Stimulated activated naive CD4-positive, alpha-beta T cell (primary cell): ENCODE measurements at places on chromosomes 4 and X.

- DNase-seq, result no peak
Observed at GRCh38 chr4:171348090-171348489, 465.1 kb upstream of the GALNTL6 start.

DNA sequence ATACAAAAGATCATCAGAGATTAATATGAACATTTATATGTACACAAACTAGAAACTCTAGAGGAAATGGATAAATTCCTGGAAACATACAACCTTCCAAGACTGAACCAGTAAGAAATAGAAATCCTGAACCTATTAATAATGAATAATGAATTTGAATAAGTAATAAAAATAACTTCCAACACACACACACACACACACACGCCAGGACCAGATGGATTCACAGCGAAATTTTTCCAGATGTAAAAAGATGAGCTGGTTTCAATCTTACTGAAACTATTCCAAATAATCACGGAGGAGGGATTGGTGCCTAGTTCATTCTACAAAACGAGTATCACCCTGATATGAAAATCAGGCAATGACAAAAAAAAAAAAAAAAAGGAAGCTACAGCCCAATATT is 1095.0 kb downstream of the FAT4 start:
- DNase-seq, result no peak

DNA sequence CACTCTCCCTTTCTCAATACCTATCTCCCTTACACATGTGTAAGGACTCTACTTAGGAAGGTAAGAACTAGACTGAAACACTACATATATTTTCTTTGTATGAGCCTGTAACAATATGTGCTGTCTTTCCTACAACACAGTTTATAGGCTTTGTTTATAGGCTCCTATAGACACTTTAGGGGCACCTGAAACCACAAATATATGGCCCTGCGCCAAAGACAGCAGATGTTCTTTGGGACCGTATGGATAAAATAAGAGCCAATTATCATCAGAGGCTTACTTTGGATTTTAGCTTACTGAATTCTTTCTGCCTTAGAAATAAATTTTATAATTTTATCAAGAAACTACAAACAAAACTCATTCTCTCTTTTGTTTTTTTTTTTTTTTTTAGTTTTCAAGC is 16.6 kb upstream of the CXCL3 start:
- no peak for DNase-seq

DNA sequence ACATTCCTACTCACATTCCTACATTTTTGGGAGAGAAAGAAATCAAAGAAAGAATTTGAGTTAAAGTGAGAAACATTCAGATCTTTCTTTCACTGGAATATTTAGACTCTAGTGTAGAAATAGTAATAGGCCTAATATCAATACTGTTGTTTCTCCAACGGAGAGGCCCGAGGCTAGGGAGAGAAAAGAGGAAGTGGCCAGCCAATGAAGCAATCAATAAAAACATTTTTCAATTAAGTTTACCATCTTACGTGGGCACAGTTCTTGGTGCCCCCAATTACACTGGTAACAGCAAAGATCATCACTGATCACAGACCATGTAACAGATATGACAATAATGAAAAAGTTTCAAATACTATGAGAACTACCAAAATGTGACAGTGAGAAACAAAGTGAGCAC is 281.4 kb downstream of the GPM6A start:
- DNase-seq, result no peak

DNA sequence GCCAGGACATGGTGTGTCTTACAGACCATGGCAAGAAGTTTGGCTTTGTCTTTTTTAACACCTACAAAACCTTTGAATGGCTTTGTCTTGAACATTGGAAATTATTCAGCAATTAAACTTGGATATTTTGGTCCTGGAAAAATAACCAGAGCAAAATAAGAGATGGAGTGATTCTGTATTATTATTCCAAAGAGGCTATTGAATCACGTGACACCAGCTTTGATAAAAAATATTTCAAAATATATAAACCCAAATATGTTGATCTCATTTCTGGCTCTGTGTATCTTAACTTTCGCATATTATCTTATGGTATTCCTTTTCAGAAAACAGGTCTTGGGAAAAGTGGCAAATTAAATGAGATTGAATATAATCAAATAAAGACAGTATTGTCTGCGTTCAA is 32.6 kb upstream of the GIMD1 start:
- no peak for DNase-seq

DNA sequence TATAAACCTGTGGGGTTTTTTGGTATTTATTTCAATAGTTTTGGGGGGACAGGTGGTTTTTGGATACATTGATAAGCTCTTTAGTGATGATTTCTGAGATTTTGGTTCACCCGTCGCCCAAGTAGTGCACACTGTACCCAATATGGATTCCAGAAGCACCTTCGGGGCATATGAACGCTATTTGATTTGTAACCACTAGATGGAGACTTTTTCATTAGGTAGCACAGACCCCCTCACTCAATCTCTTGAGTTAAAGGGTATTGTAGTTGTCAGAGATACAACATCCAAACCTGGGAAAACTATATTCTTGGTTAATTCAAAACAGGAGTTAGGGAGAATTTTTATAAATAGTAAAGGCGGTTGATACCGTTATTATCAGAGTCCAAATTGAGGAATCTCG is 79.8 kb downstream of the SPANXN3 start:
- no peak for DNase-seq

GRCh38 chr4:15894921-15895916 is 43.3 kb downstream of the FGFBP1 start:
- no peak for DNase-seq

DNA sequence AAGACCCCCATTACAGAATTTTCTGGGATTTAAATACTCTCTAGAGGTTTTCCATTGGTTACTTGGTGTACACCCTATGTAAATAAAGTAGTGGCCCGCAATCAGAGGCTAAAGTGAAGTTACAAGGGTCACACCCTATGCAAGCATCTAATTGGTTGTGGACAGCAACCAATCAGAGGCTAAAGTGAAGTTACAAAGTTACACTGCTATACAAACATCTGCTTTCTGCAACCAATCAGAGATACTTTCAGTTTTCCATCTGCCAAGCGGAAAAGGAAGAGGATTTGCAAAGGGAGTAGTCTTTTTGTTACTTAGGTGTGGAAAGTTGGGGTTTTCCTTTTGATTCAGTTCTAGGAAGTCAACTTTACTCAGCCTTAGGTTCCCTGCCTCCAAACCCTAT is 2.0 kb upstream of the ATRX start:
- no peak for DNase-seq

GRCh38 chr4:4990857-4991540 is 28.3 kb downstream of the CYTL1 start:
- no peak for DNase-seq

GRCh38 chr4:24322995-24323394 is 261.4 kb downstream of the DHX15 start:
- no peak for DNase-seq

DNA sequence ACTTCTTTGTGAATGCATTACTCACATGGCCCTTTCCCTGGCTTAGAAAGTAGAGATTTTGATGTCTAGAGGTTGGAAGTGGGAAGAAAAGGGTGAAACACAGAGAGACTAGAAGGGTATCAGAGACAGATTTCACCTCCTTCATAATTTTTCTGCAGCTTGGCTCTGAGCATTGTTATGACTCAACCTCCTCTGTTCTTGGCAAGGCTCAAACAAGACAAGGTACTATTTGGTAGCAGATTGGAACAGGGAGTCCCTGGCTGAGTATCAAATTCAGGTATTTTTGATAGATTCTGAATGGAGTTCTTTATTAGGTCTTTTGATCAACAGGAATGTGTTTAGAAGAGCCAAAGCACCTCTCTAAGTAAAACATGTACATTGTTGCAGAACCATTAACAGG is 146.3 kb upstream of the CHRDL1 start:
- DNase-seq, result no peak

DNA sequence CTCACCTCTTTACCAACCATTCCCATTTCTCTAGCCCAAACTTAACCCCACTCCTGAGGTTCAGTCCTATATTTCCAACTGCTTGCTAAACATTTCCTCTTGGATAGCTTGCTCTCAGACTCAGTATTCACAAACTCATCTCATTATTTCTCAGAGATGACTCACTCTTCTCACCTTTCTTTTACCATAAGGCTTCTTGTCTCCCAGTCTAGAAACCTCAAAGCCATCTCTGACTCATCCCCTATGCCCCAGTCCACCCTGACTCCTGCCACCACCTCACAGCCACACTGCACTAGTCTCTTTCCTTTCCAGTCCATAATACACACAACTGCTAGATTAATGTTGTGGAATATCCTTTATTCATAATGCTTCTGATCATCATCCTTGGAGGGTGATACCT is 4.8 kb downstream of the FRMPD3 start:
- DNase-seq, result no peak

GRCh38 chrX:40174001-40174853 is 76.5 kb upstream of the BCOR start:
- no peak for DNase-seq

GRCh38 chrX:6021316-6022091 is 207.2 kb downstream of the NLGN4X start:
- no peak for DNase-seq
